ENCODE measurements at places on chromosomes 3 and 15.

DNA sequence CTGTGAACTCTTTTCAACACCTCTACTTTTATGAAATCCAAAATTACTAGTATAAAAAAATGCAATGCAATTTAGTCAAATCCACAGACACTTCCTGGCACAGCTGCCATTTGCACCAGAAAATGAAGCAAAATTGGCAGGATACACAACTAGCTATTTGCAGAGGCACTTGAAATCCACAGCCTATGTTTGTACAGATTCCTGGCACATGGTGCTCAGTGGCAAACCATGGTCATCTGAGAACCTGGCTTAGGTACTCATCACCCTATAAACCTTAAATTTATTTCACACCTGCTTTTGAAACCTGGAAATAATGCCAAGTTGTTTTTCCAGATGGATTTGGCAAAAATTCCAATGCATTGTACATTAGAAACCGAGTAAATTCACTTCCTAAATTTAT, 20.2 kb upstream of the PPM1L start:
- DNase-seq, result no peak

DNA sequence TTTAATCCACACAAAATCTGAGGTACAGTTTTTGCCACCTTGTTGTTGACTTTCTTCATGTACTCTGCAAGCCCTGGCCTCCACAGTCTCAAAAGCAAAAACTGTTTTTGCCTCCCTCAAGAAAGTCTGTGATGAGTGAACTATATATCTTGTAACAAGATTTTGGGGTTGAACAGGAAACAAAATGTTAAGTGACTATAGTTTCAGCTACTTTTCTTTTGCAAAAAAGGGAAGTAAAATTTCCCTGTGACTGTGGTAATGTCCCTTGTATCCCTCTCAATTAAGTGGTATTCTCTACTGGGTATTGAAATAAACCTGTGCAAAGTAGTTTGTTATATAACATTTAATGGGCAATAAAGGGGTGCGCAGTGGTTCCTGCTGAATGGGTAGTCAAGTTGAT, 21.3 kb upstream of the SCAANT1 start:
- no peak for DNase-seq

GRCh38 chr3:87696124-87697013, 362.4 kb downstream of the CGGBP1 start:
- DNase-seq, result no peak

GRCh38 chr3:71062952-71063772, 520.4 kb downstream of the FOXP1 start:
- DNase-seq, result no peak

DNA sequence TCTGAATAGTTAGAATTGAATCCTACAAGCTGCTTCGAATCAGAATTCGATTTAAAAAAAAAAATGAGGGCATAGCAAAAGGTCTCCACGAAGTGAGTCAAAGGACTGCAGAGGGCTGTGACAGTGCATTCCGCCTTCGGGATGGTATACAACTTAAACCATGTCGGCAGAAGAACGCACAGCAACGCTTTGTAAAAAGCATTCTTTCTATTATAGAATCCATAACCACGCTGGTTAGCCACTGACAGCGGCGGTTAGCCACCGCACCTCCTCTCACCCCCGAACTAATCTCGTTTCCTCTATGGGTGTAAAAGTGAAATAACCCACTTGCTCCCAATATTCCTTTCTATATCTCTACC, 664 bp upstream of the PIK3CA start:
- DNase-seq, result no peak
